ENCODE measurements at places on chromosomes 5 and 9.

DNA sequence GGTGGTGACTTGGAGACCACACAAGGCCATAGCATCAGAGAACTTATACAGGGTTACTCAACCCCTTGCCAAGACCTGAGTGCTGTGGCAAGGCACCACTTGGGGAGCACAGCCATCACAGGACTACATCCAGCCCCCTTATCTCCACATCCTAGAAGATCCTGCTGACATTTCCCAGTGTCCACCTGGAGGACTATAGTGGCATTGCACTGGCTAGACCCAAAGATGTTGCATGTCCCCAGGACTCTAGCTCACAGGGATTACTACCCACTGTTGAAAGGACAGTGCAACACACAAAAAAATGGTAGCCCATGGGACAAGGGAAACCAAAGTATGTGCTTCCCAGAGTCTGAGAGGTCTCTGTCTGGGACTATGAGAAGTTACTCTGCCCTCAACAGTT, 411.1 kb upstream of the NUDT12 start:
- no peak for DNase-seq

DNA sequence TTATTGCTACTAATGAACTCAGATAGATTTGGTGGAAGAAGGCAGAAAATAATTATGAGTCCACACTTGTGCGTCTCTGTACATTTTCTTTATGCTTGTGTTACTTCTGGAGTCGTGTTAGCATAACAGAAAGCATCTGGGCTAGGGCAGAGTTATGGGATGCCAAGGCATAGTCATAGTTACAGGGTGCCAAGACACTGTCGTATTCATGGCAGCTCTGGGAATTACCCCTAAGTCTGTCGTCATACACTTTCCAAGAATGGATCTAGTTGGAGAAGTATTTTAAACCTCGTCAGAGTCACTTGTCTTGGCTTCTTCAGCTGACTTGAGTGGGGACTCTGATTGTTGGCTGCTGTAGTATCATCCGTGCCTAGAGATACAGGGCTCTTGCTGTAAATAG, 27.7 kb downstream of the CAMK4 start:
- DNase-seq, result no peak

- no peak for DNase-seq
These were observed 14.9 kb downstream of the GLIS3 start for GRCh38 chr9:4284925-4285324.

GRCh38 chr5:150589862-150590601, 50.4 kb upstream of the SYNPO start:
- DNase-seq, result peak; percentile 14

GRCh38 chr9:27561685-27562084, 11.6 kb downstream of the C9orf72 start:
- no peak for DNase-seq

DNA sequence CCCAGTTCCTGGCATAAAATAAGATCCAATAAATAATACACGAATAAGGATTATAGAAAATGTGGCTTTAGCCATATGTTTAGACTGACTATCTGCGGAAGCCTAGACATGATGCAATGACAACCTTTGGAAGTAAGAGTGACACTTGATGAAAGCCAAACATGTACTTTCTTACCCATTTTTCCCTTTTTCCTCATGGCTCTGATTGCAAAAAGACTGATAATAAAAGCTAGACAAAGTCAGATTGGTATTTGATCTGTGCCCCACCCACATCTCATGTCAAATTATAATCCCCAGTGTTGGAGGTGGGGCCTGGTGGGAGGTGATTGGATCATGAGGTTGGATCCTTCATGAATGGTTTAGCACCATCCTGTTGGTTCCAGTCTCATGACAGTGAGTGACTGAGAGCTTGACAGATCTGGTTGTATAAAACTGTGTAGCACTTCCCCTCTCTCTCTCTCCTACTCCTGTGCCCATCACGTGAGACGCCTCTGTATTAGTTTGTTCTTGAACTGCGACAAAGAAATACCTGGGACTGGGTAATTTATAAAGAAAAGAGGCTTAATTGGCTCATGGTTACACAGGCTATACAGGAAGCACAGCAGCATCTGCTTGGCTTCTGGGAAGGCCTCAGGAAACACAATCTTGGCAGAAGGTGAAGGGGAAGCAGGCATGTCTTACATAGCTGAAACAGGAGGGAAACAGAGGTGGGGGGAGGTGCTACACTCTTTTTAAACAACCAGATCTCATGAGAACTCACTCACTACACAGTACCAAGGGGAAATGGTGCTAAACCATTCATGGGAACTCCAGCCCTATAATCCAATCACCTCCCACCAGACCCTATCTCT, 243.4 kb upstream of the PIK3R1 start:
- DNase-seq, result no peak

GRCh38 chr5:135834639-135835529, at the start of gene SLC25A48:
Gene SLC25A48, plus strand, starts transcription at chr5:135834663. Its CDS starts 185 bp downstream, at chr5:135834848.
- no peak for DNase-seq

DNA sequence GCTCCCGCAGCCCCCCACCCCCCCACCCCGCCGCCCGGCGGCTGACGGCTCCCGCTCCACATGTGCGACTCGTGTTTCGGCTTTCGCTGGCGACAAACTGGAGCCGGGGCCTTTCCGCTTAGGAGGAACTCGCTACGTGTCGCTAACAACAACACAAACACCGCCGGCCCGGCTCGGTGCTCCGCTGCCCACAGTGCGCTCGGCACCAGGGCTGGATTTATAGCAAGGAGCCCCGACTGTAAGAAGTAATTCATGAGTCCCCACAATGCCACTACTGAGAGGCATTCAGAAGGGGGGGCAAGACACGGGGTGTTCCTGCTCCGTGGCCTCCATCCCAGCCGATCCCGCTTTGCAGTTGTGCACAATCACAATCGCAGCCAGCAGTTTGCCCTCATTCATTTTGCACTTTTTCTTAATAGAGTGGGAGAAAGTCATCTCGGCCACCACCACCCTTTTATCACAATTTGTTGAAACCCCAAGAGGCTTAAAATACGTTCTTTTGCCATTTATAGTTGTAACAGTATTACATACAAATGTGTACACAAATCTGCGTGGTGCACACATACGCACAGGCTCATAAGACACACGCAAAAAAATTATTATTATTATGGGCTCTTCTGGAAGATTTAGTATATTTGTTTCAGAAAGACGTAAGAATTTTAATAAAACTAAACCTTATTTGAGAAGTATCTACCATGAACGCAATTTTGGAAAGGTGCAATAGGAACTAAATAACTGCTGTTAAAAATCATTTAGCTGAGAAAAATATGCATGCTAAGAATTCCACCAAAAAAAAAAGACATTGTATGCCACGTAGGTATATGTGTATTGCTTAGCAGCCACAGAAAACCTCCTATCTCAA, 48.1 kb downstream of the EBF1 start:
- no peak for DNase-seq

- peak; percentile 38 for DNase-seq
These were observed 565.3 kb upstream of the ZNF608 start for GRCh38 chr5:125311743-125312142.

DNA sequence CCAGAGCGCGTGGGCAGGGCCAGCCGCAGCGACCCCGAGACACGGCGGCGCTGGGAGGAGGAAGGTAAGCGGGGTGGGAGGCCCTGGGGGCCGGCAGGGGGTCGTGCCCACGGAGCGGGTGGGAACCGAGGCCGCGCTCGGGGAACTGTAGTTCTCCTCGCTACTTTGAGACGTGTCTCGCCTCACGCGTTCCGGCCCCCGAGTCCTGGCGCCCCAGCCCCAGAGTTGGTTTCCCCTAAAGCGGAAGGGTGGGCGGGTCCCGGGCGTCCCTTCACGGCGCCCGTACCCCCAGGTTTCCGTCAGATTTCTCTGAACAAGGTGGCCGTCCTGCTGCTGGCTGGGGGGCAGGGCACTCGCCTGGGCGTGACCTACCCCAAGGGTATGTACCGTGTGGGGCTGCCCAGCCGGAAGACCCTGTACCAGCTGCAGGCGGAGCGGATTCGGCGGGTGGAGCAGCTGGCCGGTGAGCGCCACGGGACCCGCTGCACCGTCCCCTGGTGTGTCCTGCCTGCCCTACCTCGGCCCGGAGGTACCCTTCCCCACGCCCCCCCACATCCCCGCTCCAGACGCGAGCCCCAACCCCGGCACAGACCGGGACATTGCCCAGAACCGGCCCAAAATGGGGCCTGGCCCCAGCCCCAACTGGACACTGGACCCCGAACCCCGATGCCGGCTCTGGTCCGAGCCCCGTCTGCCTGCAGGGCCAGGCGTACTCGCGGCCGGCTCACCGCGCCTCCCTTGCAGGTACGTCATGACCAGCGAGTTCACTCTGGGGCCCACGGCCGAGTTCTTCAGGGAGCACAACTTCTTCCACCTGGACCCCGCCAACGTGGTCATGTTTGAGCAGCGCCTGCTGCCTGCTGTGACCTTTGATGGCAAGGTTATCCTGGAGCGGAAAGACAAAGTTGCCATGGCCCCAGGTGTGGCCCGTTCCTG, 709 bp downstream of the UAP1L1 start:
- no peak for DNase-seq

DNA sequence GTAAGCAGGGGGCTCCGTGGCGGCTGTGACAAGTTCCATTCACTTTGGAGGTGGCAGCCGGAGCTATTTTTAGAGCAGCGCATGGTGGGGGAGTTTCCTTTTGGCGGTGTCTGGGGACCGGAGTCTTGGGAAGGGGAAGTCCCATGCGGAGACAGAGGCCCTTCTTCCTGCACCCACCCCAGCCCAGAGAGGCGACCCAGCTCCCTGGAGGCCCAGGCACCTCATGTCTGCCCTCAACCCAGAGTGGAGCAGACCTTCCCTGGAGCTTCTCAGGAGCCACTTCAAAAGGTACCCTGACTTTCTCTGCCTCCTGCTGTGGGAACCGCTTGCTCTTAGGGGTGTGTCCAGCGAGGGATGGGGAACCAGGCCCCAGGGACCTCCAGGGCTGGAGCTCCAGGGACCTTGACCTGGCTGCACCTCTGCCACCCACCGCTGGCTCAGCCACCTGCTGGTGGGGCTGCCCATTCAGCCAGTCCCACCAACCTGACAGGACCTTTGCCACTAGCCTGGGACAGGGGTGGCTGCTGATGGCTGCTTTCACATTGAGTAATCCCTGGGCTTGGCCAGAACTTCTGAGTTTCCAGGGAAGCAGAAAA, 34.1 kb downstream of the NEK6 start:
- DNase-seq, result no peak

- DNase-seq, result no peak
These were observed 395.1 kb downstream of the CETN3 start for GRCh38 chr5:90014420-90014819.

GRCh38 chr5:159825551-159826051, 90.7 kb upstream of the ADRA1B start:
- DNase-seq, result no peak

- DNase-seq, result no peak
These were observed 24.8 kb upstream of the DAB2 start for GRCh38 chr5:39449591-39449990.
